ENCODE measurements at places on chromosomes 3 and 15. TPM values are rescaled to one million over a fixed set of nuclear protein-coding genes. Genes with fewer than 3 reads are reported as not detected.

MED12L gene
- polyA plus RNA-seq = 2.2 TPM

NKTR gene
- 57.4 TPM for polyA plus RNA-seq

CFAP44 gene
- 17.7 TPM for polyA plus RNA-seq

- no peak for DNase-seq
Measured at GRCh38 chr3:128683957-128684356, 33.3 kb upstream of the RPN1 start.

DNA sequence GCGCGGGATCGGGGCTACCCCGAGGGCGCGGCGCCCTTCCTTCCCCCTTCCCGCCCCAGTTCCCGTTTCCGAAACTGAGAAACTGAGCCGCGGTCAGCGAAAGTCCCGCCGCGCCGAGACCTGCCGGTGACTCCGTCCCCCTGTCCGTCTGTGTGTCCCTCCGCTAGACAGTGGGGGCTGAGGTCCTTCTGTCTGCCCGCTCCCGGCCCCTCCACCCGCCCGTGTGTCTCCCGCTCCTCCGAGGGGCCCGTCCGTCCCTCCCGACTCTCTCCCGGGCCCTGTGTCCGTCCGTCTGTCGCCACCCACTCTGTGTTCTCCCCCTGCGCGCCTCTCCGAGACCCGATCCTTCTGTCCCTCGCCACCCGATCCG lies 426 bp downstream of the PRKCD start:
- DNase-seq = no peak

DNA sequence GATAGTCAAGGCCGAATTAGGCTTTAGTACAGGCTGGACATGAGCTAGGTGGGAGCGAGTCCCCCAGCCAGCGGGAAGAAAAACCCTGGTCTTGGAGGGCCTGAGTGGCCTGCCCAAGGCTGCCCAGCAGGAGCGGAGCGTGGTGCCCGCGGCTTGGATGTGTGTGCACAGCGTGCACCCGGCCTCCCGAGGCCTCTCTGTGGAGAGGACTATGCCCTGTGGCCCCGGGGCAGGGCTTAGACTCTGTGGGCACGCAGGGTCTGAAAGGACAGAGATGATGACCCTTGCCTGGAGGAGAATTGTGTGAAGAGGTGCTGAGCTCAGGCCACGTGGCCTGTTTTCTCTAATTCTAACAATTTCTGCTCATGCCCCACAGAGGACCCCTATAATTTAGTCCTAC lies 124.6 kb upstream of the IQSEC1 start:
- DNase-seq = no peak

DNA sequence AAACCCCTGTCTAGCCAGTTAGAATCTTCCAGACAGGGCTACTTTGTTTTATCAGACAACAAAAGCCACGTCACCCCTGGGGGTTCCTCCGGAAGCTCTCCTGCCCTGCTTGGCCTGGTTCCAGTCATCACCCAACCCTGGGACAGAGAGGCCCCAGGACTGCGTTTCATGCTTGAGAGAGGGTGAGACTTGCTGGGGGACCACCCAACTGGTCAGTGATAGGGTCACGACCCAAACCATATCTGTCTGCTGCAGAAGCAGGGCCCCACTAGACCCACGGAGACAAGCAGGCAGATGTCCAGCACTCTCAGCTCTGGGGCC lies 1.2 kb downstream of the NT5DC2 start:
- DNase-seq = no peak

GRCh38 chr3:150775001-150775599 lies 12.1 kb upstream of the SIAH2 start:
- DNase-seq = no peak

Measured in right renal cortex interstitium (tissue), 3 donors.